ENCODE measurements at places on chromosomes 13 and 19.

- H3K27me3 ChIP-seq: no peaks in the 10 kb centered on the region
- H3K36me3 ChIP-seq: no peaks in the 10 kb centered on the region
- no peak for DNase-seq
- no peak overlapping the region for H3K27ac ChIP-seq
Measured at GRCh38 chr19:3149526-3150505, 14.0 kb downstream of the GNA15 start.

GRCh38 chr19:51333836-51334460 lies 8.0 kb downstream of the VSIG10L start:
- peaks cover 7% of the 10 kb centered on the region for H3K4me1 ChIP-seq
- H3K4me3 ChIP-seq: no peak overlapping the region
- DNase-seq: no peak
- H3K36me3 ChIP-seq: no peaks in the 10 kb centered on the region
- H3K27me3 ChIP-seq: no peaks in the 10 kb centered on the region

GRCh38 chr19:34838248-34838647 lies 65.2 kb upstream of the ZNF599 start:
- no peaks in the 10 kb centered on the region for H3K36me3 ChIP-seq
- no peaks in the 10 kb centered on the region for H3K27me3 ChIP-seq
- DNase-seq: no peak
- H3K27ac ChIP-seq: peak overlapping the region; percentile 70
- no peaks in the 10 kb centered on the region for H3K4me1 ChIP-seq

GRCh38 chr13:47281991-47282390 lies 385.1 kb upstream of the HTR2A start:
- H3K27me3 ChIP-seq: no peaks in the 10 kb centered on the region
- no peaks in the 10 kb centered on the region for H3K36me3 ChIP-seq
- DNase-seq: no peak
- no peaks in the 10 kb centered on the region for H3K4me1 ChIP-seq

DNA sequence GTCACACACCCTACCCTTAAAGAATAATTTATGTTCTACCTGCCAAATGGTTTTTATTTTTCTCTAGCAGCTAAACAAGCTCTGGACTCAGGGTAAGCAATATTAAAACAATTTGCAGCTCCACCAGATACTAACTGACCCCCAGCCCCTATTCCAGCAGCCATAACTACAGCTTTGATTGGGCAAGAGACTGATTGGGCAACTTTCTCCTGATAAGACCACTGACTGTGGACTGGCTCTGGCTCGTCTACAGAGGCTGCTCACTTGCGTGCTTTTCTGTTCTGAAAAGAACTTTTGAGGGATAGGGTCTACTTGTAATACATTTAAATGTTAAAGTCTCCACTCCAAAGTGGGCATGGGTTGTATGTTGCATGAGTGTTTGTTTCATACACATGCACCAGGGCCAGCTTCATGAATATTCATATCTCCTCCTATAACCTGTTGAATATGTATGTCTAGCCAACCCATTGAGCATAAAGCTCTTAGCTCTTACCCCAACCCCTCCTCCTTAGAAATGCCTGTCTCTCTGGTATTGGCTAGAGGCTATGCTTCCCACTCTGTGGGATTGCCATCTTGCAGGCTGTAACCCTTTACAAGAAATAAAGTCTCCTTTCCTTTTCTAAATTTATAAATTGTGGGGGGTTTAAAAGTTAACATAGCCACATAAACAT lies 19.9 kb downstream of the OR7A5 start:
- no peak for DNase-seq
- H3K27ac ChIP-seq: no peak overlapping the region
- no peaks in the 10 kb centered on the region for H3K4me1 ChIP-seq
- no peaks in the 10 kb centered on the region for H3K36me3 ChIP-seq
- no peak overlapping the region for H3K4me3 ChIP-seq
- no peaks in the 10 kb centered on the region for H3K27me3 ChIP-seq

DNA sequence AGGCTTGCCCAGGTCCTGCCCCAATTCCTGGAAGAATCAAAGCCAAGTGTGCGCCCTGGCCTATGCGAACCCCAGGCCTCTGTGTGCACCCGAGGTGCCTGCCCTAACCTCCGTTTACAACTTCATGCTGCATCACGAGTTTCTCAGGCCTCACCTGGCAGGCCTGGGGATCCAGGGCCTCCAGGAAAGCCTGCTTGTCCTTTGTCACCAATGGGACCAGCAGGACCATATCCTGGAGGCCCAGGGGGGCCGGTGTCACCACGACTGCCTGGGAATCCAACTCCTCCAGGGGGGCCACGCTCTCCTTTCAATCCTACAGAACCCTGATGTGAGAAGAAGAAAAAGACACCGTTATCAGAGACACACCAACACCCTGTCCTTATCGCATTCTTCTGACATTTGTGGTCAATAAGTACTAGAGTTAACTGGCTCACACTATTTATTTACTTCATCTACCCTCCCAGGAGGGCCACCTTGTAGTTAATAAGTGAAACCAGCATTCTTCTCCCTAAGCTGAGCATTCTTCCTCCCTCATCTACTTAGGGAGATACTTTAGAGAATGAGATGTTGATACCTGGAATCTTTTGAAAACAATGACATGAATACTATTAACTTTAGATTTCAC lies 120.6 kb downstream of the COL4A1 start:
- H3K4me3 ChIP-seq: no peak overlapping the region
- no peak for DNase-seq
- no peak overlapping the region for H3K27ac ChIP-seq
- peaks cover 100% of the 10 kb centered on the region for H3K36me3 ChIP-seq
- H3K4me1 ChIP-seq: peaks cover 18% of the 10 kb centered on the region
- H3K27me3 ChIP-seq: no peaks in the 10 kb centered on the region
